GM06990 (cell line): ENCODE measurements at places on chromosomes 11 and 22.

DNA sequence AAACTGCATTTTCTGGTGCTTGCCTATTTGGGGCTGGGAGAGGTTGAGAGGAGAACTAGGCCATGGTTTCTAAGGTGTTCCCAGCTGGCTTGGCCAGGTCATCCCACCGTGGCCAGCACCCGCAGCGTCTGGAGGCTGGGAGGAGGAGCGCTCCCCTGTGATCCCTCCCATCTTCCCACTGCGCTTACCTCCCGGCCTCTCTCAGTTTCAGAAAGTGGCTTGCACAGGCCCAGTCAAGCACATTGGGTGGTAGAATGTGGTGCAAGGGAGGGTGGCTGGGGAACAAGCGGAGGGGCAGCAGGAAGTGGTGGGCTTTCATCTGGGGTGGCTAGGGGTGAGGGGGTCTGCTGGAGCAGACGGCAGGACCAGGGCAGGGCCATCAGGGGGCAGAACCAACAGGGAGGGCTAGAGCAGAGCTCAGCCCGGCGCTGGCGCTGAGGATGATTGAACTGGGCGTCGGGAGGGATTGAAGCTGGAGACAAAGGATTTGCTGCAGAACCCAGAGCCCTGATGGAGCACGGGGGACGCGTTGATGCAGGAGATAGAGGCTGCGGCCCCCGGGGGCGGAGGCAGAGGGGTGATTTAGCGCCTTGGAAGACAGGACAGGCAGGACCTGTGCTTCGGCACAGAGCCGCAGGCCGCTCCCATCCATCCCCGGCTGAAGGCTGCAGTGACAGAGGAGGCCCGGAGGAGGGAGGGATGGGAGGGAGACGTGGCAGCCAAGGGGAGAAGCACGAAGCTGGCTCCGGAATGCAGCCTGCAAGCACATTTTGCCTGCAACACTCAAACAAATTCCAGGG lies 76.0 kb downstream of the TRIM29 start:
- no peak for DNase-seq

- no peak for DNase-seq
Observed at GRCh38 chr11:3107608-3108182, 50.5 kb upstream of the CARS1 start.

- DNase-seq: no peak
Observed at GRCh38 chr11:18050848-18051247, 4.8 kb upstream of the TPH1 start.

GRCh38 chr11:127790592-127790991 lies 790.0 kb upstream of the KIRREL3 start:
- DNase-seq: no peak

GRCh38 chr11:106608677-106609076 lies 409.6 kb downstream of the GUCY1A2 start:
- no peak for DNase-seq

- DNase-seq: no peak
Observed at GRCh38 chr11:121394785-121395184, 57.3 kb upstream of the SORL1 start.

GRCh38 chr11:91136631-91137030 lies 913.8 kb upstream of the CHORDC1 start:
- DNase-seq: no peak

GRCh38 chr11:2381494-2382128 lies 4.5 kb downstream of the CD81 start:
- DNase-seq: no peak

GRCh38 chr11:104033134-104033533 lies 3.3 kb upstream of the DDI1 start:
- DNase-seq: no peak

DNA sequence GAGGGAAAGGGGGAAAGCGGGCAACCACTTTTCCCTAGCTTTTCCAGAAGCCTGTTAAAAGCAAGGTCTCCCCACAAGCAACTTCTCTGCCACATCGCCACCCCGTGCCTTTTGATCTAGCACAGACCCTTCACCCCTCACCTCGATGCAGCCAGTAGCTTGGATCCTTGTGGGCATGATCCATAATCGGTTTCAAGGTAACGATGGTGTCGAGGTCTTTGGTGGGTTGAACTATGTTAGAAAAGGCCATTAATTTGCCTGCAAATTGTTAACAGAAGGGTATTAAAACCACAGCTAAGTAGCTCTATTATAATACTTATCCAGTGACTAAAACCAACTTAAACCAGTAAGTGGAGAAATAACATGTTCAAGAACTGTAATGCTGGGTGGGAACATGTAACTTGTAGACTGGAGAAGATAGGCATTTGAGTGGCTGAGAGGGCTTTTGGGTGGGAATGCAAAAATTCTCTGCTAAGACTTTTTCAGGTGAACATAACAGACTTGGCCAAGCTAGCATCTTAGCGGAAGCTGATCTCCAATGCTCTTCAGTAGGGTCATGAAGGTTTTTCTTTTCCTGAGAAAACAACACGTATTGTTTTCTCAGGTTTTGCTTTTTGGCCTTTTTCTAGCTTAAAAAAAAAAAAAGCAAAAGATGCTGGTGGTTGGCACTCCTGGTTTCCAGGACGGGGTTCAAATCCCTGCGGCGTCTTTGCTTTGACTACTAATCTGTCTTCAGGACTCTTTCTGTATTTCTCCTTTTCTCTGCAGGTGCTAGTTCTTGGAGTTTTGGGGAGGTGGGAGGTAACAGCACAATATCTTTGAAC lies 6.8 kb downstream of the MALAT1 start:
- no peak for DNase-seq

GRCh38 chr22:26576026-26576680 lies 13.8 kb downstream of the TPST2 start:
- DNase-seq: no peak

GRCh38 chr11:116657842-116658825 lies 114.7 kb downstream of the BUD13 start:
- DNase-seq: no peak

GRCh38 chr11:122931510-122931909 lies 49.0 kb downstream of the JHY start:
- no peak for DNase-seq

DNA sequence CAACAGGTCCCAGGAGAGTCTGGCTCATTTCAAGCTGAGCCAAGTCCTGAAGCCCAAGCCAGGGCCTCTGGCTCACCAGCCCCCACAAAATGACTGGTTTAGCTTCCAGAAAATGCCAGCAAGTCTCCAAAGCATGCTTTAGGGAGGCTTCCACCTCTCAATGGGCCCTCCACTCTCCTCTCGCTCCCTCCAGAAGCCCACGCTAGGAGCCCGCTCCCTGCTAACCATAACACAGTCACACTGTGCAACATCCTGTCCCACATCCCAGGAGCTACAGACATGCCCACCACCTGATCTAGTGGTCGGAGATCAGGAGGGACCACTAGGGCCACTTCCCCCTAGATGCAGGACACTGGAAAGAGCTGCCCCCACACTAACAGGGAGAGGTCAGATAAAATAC lies 6.9 kb downstream of the SULT4A1 start:
- DNase-seq: no peak

GRCh38 chr11:134521452-134522289 lies 109.6 kb upstream of the B3GAT1 start:
- no peak for DNase-seq

- no peak for DNase-seq
Observed at GRCh38 chr11:78248903-78249302, 60.2 kb downstream of the USP35 start.

- DNase-seq: no peak
Observed at GRCh38 chr22:49994361-49995040, 18.1 kb downstream of the IL17REL start.

- DNase-seq: no peak
Observed at GRCh38 chr22:22867996-22868715, 19.5 kb upstream of the IGLL5 start.

DNA sequence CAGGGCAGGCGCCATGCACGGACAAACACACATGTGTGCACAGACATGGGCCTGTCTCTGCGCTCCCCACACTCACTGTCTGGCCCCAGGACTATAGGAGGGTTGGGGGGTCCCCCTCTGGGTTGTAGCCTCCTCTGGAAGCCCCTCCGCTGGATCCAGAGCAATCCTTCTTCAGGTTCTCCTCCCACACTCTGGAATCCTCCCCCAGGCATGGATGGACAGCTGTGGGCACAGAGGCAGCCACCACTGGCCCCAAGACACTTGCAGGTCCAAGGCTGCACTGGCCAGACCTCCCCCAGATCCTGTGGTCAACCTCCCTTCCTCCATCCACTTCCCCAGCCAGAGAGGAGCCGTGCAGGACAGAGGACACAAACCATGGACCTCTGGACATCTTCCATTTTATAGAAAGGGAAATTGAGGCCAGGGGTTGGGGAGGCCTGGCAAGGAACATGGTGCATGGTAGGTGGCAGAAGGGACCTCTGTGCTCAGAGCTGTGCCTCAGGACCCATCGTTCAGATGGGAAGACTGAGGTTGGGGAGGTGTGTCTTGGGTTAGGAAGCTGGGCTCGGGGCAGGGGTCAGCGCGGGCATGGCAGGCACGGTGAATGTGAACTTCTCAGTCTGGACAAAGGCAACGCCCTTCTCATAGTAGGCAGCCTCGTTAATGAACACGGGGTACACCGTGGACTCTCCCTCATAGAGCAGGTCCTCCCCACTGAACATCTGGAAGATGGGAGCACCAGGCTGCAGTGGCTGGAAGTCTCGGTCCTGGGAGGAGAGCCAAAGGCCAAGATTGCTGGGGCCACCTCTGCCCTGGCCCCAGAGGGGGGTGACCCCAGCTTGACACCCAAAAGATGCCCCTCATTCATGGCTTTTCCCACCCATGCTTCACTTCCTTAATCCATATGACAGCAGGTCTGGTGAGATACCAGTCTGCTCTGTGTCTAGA lies 2.9 kb upstream of the TBX10 start:
- DNase-seq: peak; percentile 3

DNA sequence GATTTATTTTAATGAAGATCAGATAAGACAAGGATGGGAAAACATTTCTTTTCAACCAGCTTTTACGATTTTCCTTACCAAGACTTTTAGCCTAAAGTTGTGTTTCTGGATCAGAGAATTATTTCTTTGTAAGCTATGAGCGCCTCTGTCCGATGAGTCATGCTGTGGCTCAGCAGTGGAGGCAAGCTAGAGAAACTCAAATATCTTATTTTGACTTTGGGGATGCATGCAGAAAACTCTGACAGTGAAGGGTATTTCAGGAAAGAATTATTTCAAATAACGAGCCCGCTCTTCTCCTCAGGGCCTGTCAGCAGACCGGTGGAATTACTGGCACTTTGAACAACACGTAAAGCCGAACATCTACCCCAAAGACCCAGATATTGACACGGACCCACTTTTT lies 77.9 kb upstream of the OR5AK2 start:
- no peak for DNase-seq

- DNase-seq: no peak
Observed at GRCh38 chr11:126007238-126007637, 55.4 kb downstream of the CDON start.

DNA sequence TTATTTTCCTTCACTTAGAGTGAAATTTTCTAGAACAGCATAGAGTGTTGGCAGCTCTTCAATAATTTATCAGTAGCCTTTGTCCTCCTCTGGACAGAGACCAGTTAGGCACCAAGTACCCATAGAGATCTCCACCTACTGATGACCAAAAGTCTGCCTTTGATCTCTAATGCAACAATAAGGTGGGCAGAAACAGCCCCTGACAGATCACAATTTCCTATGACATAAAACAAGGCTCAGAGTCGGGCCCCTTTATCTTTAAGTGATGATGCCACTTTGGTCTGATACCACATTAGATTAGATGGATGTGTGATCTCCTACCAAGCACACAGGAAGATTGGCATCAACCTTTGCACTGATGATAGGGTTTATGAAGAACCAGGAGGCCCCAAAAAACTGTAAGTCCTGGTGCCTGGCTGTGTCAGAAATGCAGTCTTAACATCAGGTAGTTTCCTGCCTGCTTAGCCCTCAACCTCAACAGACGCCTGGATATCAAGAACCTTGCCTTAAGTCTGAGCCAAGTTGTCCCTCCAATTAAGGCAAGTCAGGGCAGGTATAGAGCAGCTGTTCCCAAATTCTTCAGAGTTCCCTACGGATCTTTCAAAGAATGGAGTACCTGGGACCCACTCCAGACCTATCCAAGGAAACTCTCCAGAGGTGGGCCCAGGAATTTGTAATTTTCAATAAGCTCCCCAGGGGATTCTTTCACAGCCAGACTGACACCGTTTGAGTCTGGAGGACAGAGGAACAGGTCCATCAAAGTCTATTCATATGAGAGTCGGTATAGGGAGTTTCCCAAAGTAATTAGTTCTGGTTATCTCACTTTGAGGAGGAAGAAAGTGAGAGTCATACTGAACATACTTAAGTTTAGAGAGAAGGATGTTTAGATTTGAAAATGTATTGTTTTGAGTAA lies 30.6 kb upstream of the TMPRSS4 start:
- peak; percentile 26 for DNase-seq

GRCh38 chr11:79809487-79809886 lies 368.7 kb upstream of the TENM4 start:
- DNase-seq: no peak

DNA sequence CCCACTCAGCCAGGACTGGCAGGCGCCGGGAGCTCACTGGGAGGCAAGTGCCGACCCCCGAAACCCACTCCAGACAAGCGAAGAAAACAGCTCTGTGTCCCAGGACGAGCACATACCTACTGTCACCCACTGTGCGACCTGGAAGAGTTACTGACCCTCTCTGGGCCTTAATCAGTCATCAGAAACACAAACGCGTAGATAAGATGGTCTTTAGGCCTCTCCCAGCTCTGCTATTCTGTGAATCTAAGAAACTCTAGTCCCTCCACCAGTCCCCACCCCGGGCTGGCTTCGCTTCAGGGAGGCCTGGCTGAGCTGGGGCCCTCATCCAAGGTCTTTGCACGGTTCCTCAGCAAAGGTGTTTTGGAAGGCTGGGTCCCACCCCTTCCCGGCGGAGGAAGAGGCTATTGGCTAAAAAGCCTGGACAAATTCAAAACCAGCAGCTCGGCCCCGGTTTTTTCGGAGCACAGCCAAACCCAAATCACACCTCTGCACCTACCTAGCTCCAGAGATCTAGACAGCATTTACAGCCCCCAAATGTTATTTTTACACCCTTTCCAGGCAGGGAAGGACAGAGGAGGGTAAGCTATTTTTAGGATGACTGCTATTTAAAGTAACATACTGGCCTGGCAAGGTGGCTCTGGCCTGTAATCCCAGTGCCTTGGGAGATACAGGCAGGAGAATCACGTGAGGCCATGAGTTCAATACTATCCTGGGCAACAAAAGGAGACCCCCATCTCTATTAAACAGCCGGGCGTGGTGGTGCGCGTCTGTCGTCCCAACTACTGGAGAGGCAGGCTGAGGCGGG lies 13.2 kb upstream of the HDHD5 start:
- no peak for DNase-seq

DNA sequence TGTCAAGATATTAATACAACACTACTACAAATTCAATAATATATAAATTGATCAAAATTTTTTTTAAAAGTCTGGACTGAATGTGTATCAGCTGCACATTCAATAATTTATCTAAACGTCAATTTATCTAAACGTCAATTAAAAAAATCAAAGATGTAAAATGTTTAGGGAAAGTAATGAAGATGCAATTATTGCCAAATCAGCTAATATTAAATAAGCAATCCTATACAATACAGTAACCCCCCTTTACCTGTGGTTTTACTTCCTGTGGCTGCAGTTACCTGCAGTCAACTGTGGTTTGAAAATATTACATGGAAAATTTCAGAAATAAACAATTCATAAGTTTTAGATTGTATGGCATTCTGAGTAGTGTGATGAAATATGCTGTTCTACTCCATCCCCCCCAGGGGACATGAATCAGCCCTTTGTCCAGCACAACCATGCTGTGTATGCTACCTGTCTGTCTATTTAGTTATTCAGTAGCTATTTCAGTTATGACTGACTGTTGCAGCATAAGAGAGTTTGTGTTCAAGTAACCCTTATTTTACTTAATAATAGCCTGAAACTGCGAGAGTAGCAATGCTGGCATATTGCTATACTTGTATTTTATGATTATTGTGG lies 72.2 kb downstream of the CWF19L2 start:
- DNase-seq: no peak

- DNase-seq: no peak
Observed at GRCh38 chr11:69750875-69751597, 24.1 kb downstream of the FGF4 start.
